ENCODE measurements at places on chromosomes 5 and 9.

DNA sequence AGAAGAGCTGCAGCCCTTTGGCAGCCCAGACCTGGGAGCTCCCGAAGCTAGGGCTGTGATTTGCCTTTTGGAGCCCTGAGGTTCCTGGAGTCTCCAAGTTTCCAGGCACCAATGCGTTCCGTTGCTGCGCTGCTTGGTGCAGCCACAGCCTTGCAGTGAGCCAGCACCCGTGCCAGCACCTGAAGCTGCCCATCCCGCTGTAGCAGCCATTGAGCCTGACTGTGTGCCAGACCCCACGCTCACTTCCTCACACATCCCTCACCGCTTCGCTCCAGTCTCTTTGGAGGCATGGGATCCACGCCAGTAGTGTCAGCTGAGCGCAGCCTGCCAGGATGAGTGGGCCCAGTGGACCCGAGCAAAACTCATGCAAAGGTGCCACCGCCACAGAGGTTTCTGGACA lies 22.5 kb upstream of the C9orf72 start:
- no peak for DNase-seq

- no peak for DNase-seq
These were observed 4.0 kb downstream of the PAPPA start for GRCh38 chr9:116157436-116158138.

DNA sequence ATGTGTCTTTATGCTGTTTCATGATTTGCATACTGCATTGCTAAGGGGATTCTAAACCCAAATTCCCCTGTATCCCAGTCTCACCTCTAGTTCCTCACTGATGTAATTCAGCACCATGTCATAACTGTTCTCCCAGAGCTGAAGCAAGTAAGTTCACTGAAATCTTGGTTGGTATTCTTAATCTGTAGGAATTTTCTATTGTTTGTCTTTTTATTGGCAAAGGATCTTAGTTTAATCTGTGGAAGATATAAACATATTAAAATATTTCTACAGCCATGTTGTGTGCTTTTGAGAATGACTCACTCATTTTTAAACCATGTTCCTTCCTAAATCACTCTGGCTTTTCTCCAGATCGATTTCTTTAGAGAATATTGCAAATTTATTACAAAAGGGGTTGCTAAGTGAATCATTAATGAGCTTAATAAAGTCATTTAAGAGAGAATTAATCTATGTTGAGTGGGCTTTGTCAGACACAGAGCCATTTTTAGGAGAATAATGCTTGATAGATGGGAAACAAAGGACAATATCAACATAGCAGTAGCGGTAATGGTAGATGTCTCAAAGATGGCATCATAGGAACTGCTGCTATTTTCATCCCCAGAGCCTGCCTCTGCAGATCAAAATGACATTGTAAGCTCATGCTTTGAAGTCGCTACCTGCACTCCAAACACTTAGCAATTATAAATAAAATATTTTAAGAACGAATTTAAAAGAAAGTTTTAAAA lies 110.0 kb downstream of the ENC1 start:
- DNase-seq, result no peak

DNA sequence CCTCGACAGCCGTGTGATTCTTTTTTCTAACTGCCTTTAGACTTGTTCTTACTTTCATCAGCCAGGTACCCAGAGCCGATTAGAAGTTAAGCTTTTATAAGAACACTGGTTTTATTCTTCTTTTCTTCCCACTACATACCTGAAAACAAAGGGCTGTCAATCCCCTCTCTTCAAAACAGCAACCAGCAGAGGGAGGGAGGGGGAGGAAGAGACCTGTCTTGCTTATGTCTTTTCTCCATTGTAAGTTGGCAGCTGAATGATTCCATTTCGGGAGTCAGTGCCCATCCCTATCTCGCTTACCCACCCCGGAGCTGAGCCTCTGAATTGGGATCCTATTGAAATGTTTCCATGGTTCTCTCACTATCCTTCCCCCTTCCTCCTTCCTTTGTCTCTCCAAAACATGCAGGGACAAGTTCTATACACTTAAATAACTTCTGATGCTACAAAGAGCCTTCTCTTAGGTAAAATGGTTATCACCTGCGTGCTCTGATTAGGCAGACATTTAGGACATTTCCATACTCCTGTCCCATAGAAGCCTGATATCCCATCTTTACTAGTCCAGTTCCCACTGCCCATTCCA lies 83.9 kb upstream of the WWC1 start:
- DNase-seq, result no peak

- DNase-seq, result no peak
These were observed 29.3 kb upstream of the NR3C1 start for GRCh38 chr5:143432658-143433239.

DNA sequence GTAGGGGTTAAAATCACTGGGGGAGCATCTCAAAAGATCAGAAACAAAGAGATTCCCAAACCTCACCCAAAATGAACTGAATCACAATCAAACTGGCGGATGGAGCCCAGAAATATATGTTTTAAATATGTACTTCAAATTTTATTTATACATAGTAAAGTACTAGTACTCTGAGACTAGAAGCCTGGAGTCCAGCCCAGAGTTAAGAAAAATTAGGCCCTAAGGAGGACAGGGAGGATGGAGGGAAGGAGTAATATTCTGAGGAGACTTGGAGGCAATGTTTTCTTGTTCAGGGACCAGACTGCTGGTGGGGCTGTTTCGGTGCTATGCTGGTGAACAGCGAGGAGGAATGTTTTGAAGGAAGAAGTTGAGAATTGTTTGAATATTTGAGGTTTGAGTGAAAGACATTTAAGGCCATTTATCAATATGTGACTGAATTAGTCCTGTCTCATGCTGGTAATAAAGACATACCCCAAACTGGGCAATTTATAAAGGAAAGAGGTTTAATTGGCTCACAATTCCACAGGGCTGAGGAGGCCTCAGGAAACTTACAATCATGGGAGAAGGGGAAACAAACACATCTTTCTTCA lies 552.4 kb upstream of the DAB2 start:
- DNase-seq, result no peak

- DNase-seq, result no peak
These were observed 361.9 kb upstream of the SMARCA2 start for GRCh38 chr9:1653282-1653681.

GRCh38 chr5:96655506-96655905 lies 6.7 kb upstream of the CAST start:
- DNase-seq, result no peak

GRCh38 chr9:11319538-11319937 lies 706.7 kb upstream of the PTPRD start:
- DNase-seq, result no peak

GRCh38 chr9:126893079-126893478 lies 21.5 kb upstream of the RALGPS1 start:
- no peak for DNase-seq

GRCh38 chr9:8800196-8800595 lies 1000.6 kb upstream of the DMAC1 start:
- no peak for DNase-seq

DNA sequence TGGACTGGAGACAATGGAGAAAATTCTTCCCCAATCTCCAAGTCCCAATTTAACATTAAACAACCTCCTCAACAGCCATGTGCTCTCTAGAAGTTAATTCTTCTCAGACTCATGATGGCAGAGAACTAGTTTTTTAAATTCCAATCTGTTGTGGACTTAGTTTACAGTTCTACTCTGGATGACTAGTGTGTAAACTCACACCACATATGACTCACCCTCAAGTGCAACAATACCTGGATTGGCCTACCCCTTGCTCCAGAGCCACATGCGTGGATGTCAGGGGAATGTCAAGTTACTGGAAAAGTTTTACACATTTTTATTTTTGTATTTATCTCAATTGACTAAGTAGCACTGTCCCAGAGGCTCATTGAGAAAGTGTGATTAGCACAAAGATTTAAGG lies 136.0 kb upstream of the EFNA5 start:
- DNase-seq, result no peak

DNA sequence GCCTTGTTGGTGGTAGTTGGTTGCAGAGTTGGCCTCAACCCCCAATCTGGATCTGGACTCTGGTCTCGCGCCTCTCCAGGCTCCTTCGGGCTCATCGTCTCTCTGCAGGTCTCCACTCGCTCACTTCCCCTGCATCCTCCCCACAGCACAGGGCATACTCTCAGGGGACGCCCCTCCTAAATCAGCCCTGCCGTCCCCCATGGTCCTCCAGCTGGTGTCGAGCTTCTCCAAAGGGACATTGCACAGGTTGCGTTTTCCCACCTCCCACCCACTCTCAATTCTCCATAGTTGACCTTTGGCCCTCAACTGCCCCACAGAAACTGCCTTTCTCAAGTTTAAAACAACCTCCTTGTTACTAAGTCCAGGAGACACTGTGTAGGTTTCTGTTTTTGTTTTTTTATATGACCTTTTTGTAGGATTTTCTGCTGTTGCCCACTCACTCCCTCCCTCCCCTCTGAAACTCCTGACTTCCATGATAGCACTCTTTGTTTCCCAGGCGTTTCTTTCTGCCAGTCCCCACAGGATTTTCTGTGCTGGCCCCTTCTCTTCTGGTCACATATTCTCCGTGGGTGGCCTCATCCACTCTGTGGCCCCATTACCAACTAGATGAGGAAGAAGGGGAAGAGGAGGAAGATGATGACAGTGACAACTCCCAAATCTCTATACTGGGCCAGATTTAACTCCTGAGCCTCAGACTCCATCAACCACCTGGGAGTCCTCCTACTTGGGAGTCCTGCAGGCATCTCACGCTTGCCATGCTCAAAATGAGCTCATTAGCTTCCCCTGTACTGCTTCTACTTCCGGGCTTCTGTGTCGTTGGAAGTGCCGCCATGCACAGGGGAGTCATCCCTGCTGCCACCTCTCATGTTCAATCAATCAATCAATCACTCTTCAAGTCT lies 50.3 kb downstream of the ALG2 start:
- no peak for DNase-seq

- DNase-seq, result no peak
These were observed 59.4 kb downstream of the MINAR2 start for GRCh38 chr5:129807162-129807814.

- DNase-seq, result no peak
These were observed 229.5 kb downstream of the AP3B1 start for GRCh38 chr5:78064941-78065472.

GRCh38 chr9:86660146-86660943 lies 287.0 kb downstream of the GAS1 start:
- no peak for DNase-seq

GRCh38 chr9:38285236-38285635 lies 107.3 kb upstream of the ALDH1B1 start:
- no peak for DNase-seq

DNA sequence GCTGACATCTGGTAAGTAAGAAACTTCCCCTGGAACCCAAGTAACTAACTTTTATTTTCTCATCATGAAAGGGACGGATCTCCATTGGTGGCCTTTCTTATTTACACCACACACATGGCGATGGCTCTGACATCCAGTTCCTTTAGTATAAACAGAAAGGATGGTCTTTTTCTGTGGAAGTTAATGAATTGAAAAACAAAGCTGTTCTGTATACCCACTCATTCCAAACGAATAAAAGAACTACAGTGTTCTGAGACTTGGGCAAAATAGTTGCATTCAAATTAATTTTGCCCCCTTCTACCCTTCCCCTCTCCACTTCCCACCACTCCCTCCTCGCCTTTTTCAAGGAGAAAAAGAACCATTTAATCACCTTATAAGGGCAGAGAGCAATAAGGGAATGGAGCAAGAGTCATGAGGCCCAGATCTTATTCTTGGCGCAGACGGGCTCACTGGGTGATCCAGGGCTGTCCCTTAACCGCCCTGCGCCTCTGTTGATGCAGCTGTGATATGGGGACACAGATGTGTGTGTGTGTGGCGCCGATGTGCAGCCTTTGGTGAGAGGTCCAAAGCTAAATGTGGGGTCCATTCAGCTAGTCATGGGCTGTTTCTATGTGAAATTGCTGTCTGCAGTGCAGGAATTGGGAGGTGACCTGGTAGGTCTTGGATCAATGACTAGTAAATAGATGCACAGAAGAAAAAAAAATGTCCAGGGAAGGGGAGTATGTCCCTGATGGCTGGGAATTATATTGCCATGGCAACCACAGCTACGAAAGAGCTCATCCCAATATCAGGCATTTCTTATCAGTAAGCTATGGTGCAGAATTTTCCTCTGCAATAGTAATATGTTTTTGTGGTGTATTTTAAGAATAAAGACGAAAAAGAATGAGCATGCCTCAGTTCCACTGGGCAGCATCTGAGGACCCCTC lies 141.5 kb upstream of the ERCC6L2 start:
- DNase-seq, result no peak

- peak; percentile 30 for DNase-seq
These were observed 21.3 kb downstream of the AKNA start for GRCh38 chr9:114366334-114367128.

DNA sequence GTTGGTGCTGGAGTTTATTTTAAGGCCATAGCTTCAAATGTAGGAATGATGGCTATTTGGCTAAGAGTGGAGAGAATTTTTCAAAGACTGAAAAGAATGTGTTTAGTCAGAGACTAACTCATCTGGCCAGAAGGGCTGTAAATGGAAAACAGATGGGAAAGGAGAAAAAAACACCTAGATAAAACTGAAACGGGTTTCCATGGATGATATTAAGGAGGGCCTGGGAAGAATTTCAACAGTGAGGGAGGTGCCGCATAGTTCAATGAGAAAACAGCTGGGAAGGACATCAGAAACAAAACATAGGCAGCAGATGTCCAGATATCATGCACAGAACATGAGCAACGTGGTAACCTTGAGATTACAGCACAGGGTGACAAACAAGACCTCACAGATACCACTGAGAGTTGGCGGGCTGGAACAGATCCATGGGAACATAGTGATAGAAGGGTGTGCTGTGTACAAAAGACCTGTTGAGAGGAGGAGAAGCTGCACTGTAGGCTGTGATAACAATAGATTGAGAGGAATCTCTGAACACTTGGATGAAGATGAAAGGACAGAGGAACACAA lies 31.2 kb upstream of the RAD23B start:
- no peak for DNase-seq

GRCh38 chr9:99787556-99787955 lies 34.1 kb upstream of the NR4A3 start:
- no peak for DNase-seq

GRCh38 chr9:91782708-91783214 lies 167.3 kb downstream of the ROR2 start:
- DNase-seq, result no peak

DNA sequence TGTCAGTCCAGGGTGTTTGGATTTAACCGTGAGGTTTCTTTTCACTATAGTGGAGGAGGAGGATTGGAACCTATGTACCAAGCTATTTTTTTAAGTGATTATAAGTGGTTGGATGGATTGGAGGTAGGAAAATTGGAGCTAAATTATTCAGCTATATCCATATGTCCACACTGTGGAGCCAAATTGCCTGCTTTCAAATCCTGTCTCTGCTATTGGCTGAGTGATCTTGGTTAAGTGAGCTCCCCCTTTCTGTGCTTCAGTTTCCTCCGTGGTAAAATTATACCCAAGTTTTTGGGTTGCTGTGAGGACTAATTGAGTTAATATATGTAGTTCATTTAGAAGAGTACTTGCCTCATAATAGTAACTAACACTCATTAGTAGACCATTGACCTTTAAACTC lies 2.5 kb downstream of the CENPP start:
- DNase-seq, result no peak

All from T-helper 22 cell (primary cell).